Naive thymus-derived CD4-positive, alpha-beta T cell (primary cell): ENCODE measurements at places on chromosomes 4 and X.

GRCh38 chr4:113682730-113683537, 78.6 kb downstream of the CAMK2D start:
- peak; percentile 77 for DNase-seq

DNA sequence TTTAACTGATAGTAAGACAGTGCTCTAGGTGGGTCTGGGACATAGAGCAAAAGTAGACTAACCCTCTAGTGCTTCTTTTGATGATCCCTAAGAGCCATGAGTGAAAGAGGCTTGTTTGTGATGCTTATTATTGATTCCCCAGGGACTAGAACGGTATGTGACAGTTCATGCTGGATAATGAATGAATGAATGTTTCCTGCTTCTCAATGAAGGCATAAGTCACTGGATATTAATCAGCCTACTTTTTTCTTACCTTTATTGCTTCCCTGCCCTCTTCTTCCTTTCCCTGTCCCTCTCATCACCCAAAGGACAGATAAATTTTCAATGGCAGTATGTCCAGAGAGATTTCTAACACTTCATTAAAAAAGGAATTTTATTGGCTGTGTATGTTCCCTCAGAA, 486.2 kb downstream of the RPA4 start:
- no peak for DNase-seq

DNA sequence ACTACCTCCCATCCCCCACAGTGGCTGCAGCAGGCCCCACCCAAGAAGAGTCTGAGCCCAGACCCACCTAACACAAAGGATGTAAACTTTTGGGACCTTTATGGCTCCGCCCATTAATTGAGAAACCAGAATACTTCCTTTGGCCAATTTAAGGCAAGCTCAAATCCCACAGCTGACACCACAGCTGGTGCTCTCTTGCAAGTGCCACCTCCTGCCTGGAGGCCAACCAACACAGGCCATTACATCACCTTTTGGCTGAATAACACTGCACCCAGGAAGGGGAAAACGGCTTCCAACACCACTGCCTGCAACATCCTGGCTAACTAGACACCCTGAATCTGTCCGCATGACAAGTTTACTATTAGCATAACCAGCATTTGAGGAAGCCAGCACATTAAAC, 248.8 kb downstream of the PRDM5 start:
- DNase-seq, result no peak

- DNase-seq, result no peak
Measured at GRCh38 chr4:6001680-6002491, 16.3 kb downstream of the C4orf50 start.

- no peak for DNase-seq
Measured at GRCh38 chr4:138236037-138236436, 6.1 kb downstream of the SLC7A11 start.

- DNase-seq, result no peak
Measured at GRCh38 chr4:111454961-111455360, 690.3 kb upstream of the FAM241A start.

- DNase-seq, result no peak
Measured at GRCh38 chrX:134377537-134377936, 82.4 kb upstream of the HPRT1 start.

DNA sequence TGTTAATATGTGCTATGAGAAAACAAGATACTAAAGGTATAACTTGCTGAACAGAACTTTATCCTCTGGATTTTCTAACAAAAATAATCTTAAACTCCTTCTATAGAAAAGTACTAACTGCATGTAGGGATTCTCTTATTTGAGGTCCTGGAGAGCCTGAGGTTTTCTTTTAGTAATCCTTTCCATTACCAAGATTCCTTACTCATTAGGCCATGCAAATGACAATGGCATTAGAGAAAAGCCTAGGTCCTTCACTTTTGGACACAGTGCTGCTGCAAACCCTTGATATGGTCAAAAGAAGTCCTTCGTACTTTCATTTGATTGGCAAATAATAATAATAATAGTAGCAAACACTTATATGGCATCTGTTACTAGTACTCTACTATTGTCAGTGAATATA, 3.2 kb downstream of the MMRN1 start:
- DNase-seq, result no peak

DNA sequence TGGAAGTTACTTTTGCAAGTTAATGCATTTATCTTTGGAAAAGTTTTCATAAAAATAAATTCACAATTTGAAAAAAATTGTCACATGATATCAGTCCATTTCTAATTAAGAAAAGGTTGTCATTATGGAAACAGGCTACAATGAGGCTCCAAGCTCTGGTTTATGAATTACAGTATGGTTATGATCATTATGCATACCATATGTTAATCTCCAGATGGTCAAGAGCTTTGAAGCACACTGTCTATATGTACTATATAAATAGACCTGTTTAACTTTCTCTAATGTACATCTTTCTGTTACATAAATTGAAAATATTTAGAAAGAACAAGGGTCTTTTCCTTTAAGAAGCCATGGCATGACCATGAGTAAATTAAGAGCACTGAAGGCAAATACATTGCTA, 2338.8 kb downstream of the PCDH7 start:
- DNase-seq, result no peak

DNA sequence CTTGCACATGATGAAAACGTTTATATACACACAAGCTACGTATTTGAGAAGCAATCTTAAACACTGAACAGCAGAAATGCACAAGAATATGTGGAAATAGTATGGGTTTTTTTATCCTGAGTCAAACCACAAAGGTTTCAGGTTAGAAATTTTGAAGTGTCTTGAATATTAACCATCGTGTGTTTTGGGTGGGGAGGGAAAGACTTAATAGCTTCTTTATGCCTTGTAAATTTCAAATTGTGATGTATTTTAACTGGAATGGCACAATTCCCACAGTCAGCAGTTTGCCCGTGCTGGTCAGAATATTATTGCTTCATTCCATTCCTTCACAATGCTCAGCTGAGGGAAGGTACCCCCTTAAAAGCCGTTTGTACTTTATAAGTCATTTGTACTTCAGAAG, 67.4 kb upstream of the WDR1 start:
- no peak for DNase-seq

GRCh38 chrX:2185341-2186082, 315.3 kb downstream of the DHRSX start:
- DNase-seq, result no peak

DNA sequence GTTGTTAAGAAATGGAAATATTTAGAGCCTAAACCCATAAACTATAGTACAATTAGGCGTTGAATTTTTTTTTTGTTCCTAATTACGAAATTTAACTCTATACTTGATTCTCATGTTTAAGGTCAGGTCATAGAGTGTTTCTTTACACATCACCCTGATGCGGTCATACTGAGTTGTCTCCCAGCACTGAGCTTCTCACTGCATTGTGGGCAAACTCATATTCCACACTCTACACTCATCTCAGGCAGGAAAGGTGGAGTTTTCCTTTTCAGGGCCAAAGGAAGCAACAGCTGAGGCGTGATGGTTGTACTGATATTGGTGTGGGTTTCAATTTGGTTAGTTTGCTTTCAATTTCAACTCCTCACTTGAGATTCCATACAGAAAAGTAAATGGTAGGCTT, 75.4 kb downstream of the FAT4 start:
- no peak for DNase-seq

DNA sequence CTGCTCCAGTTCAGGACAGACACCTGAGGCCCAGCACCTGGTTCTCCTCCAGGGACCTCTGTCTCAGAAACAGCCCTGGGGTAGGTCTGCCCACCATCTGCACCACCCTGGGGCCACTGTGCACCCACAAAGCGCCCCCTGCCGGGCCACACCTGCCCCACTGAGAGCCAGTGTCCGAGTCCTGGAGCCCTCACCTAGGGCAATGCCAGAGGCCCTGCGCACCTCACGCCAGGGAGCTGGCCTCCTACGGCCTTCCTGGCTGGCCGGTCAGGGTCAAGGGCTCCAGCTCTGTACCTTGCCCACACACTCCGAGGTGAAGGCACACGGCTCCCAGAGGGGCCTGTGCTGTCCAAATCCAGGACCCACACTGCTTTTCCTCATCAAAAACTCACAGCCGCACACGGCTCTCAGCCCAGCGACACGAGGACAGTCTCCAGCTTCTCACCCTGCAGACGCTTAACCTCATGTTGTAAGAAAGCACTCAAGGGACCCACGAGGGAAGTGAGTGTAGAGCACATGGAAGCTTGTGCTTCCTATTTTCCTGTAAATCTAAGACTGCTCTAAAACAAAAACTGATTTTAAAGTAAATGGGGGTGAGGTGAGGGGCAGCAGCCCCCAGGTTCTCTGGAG, 5.4 kb downstream of the CTBP1 start:
- no peak for DNase-seq

GRCh38 chr4:53920116-53920515, 144.3 kb downstream of the CHIC2 start:
- DNase-seq, result no peak

DNA sequence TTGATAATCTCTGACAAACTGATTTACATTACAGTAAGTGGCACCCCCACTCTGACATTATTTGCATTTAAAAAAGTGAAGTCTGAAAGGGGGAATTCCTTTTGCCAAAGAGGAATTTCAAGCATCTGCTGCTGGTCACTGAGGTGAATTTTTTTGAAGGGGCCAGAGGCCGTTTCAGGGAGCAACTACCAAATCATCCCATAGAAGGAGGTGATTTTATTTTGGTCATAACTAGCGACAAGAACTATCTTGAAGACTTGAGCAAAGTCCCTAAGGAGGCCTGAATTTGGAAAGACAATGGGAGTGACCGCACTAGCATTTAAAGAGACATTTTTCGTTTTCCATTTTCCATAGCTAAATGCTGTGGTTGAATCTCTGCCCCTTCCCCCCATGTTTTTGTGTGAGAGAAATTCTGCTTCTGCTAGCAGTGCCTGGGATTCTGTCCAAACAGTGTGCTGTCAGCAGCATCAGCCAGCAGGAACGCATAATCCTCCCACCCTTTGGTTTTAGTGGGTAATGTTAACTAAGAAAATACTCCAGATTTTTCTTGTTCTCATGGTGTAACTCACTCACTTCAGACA, 110.1 kb upstream of the MED14 start:
- no peak for DNase-seq

- no peak for DNase-seq
Measured at GRCh38 chrX:51878056-51878455, 15.4 kb upstream of the MAGED1 start.

DNA sequence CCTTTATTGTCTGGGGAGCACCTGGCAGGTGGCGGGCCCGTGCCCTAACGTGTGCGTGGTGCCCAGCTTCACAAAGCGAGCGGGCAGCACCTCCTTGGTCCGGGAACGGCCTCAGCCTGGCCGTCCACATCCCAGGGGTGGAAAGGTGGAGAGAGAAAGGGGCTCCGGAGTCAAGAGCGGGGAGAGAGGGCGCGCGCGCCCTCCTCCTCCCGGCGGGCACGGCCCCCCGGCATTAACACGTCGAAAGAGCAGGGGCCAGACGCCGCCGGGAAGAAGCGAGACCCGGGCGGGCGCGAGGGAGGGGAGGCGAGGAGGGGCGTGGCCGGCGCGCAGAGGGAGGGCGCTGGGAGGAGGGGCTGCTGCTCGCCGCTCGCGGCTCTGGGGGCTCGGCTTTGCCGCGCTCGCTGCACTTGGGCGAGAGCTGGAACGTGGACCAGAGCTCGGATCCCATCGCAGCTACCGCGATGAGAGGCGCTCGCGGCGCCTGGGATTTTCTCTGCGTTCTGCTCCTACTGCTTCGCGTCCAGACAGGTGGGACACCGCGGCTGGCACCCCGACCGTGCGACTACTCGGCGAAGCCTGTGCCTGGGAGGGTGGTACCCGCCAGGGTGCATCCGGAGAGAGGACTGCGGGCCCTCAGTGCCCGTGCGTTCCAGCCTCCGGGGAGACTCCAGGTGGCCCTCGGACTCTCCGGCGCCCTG, at the start of gene KIT:
KIT (plus strand) TSS at position 407 of the 701 bp plus-strand sequence; CDS start at position 465, 58 bp downstream.
- no peak for DNase-seq

GRCh38 chrX:150365051-150365989, 2.2 kb downstream of the MAMLD1 start:
- DNase-seq, result no peak

DNA sequence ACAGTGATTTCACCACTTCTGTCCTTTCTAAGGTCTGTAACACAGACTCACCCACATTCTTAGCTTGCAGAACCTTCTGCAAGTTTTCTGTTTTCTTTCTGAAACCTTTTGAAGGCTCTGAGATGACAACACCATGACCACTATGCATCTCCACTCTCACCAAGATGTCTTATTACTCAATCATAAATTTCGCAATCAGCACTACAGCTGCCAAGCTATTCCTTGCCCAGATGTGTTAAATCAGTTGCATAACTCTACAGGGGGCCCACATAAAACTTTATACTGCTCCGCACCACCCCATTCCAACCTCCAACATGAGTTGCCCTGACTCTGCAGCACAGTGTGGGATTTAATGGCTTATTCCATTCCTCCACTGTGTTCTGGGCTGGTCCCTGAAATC, 229.9 kb downstream of the COL25A1 start:
- DNase-seq, result no peak

DNA sequence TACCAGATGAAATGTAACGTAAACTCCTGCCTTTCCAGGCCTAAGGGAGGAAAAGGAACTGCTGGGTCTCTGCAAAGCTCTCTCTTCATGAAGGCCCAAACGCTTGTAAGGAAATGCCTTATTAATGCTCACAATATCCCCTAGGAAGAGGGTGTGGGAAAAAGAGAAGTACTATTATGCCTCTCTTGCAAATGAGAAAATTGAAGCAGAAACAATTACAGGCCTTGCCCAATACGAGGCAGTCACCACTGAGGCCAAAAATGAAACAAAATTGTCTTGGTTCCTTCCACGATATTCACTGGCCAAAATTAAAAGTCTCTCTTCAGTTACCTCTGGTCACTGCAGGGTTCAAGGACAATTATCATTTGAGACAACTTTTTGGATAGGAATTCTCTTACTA, 3.2 kb downstream of the SCARB2 start:
- DNase-seq, result no peak

GRCh38 chrX:123167621-123168020, 16.5 kb upstream of the GRIA3 start:
- DNase-seq, result no peak

DNA sequence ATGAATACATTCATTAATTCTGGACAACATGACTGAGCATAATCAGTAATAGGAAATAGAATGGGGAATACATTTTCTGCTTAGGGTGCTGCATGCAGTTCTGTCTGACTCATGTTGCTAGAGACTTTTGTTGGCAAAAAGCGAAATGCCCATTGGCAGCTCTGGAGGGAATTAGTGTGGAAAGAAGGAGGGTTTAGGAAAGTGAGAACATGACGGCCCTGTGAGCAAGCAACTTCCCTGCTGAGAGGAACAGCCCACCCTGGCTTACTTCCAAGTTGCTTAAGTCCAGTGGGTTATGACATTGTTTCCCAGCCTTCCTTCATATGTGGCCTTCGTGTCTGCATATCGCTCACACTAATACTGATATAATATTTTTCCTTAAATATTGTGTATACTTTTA, 13.8 kb downstream of the MAD2L1 start:
- no peak for DNase-seq

DNA sequence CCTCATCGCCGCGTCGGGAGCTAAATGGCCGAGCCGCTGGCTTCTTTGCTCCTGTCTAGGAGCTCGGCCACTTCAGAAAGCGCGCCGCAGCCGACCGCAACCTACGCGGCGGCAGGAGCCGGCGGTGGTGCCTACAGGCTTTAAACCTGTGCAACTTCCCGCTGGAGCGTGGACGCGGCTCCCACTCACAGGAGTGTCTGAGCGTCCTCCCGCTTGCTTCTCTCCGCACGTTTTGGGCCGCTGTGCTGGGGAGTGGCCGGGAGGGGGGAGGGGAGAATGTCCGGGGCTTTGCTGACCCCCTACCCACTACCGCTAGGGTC, 1.0 kb downstream of the NHSL2 start:
- no peak for DNase-seq
